ENCODE measurements at places on chromosomes 5 and 9.

- no peak for DNase-seq
These were observed 82.9 kb upstream of the ALDH1B1 start for GRCh38 chr9:38309324-38310195.

DNA sequence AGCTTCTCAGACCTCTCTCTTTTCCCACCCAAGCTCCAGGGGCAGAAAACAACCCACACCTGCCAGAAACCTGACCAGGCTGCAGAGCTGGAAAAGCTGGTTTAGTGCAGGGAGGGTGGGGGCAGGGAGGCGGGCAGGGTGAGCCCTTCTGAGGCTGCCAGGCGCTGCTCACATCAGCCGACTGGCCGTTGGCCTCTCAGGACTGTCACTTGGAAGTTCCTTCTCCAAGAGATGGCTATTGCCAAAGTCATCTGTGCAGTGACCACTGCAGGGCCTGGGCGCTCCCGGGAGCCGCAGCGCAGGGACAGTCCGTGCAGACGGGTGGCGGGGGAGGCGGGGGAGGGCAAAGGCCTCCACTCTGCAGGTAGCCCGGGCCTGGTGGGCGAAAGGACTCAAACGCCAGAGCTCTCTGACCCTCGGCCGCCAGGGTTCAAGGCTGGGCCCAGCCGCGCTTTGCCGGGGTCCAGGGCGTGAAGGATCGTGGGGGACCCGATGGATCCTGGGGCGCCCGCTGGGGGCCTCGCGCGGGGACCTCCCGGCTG lies 205.0 kb upstream of the IER5L start:
- no peak for DNase-seq

GRCh38 chr9:78860801-78861475 lies 564.0 kb downstream of the PSAT1 start:
- DNase-seq = no peak

DNA sequence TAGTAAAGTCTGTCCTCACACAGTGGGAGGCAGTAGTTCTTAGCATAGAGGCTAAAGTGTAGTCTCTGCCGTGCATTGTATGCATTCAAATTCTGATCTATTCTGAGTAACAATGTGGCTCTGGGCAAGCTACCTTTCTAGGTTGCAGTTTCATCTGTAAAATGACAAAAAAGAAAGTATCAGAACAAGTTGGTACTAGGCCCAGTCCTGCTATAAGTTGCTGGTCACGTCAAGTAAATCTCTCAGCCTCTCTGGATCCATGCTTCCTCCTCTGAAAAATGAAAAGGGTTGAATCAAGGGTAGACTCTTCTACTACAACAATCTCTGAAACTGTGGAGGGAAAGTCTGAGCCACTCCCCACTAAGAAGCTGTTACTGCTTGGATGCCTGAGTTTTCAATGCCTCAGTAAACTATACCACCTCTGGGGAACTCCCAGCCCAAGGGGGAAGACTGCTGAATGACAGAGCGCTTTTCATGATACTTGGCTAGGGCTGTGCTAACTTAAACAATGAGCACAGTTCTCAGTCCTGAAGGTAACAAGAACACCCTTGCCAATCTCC lies 34.5 kb upstream of the SPARC start:
- DNase-seq = no peak

DNA sequence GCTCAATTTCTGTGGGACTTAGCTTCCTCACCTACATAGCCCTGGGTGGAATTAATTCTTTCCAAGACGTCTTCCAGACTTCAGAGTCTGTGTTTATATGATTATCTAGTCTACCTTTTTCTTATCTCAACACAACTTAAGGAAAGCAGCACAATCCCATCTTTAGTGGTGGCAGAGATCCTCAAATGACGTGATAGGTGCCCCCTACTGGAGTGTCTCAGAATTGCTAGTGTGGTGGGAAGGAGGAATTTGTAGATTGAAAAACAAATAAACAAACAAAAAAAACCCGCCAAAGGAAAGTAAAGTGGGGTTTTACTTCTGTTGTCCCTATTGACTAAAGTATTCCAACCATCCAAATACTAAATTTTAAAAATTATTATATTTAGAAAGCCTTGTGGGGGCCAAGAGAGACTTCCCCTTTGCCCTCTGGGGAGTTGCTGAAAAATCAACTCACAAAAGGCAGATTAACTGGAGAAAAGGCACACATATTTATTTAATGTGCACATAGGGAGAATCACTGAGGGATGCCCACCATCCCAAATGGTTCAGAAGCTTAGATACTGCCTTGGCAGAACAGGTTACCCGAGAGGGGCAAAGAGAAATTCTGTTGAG lies 283.3 kb downstream of the TMEM167A start:
- peak; percentile 18 for DNase-seq

All from central memory CD4-positive, alpha-beta T cell (primary cell).